ENCODE measurements at places on chromosomes 4 and X.

DNA sequence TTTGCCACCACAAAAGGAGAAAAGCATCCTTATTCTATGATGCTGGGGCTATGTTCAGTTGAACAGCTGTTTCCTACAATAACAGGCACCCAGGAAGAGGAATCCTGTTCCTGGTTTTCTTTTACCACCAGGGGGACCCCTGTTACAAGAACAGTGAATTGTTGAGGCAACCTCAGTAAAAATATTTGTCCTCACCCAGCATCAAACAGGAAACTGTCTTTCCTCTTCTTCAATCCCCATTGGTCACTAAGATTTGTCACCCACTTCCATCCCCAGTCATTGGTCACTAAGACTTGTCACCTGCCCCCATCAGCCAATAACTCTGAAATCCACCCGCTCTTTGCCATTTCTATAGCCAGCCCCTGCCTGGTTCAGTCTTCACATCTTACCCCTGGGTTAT lies 143.5 kb upstream of the GALNT7 start:
- DNase-seq: peak; percentile 46

GRCh38 chr4:182528819-182529218 lies 285.6 kb downstream of the TENM3 start:
- no peak for DNase-seq

GRCh38 chr4:85701861-85702321 lies 226.9 kb downstream of the ARHGAP24 start:
- DNase-seq: no peak

DNA sequence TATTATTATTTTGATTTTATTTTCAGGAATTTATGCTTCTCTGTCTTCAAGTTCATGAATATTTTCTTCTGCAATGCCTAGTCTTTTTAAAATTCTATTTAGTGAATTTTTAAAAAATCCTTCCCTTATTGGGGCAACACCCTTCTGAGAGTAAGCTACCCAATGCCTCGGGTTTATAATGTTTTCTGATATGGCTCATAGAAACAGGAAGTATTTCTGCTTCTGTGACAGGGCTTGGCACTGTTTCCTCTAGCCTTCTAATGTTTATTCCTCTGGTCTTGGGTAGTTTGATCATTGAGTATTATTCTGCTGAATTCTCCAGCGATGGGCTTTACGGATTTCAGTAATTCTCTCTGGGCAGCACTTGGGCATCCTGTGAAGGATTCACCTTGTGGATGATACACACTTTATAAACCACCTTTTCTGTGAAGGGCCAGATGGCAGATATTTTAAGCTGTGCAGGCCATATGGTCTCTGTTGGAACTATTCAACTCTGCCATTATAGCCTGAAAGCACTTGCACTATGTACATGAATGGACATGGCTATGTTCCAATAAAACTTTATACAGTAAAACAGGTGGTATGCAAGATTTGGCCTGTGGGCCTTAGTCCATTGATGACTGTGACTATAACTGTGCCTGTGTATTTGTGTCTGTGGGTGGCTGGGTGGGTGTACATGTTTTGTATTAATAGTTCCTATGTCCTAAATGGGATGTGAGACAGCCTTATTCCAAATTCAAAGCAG lies 95.9 kb upstream of the FAT1 start:
- DNase-seq: no peak
